ENCODE measurements at places on chromosomes 12 and 14.

DNA sequence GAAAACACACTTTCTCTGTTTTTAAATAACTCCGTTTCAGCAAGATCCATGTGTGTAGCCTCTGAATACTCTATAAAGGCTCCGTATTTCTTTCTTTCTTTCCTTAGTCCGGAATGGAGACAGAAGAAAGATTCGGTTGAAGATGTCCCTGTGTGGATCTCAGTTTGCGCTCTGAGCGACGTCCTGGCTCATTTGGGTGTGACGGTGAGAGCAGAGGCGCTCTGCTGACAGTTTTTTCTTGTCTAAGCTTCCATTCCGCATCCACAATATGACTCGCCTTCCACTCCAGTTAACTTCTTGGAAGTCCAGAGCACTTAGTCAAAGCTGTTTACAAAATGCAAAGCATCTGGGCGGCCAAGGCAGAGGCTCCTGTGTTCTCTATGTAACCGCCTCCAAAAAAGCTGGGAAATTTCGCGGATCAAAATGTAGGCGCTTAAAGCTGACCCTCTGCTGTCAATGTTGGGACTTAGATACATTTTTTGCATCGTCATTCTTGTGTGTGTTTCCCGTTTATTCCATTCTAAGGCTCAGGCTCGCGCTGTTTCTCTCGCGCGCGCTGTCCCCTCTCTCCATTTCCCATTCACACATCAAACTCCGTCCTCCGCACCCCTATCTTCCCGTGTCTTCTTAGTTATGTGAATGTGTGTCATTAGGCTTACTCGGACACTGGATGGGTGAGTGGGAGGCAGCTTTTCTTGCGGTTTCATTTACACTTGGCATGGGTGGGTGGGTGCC, 880 bp upstream of the FLRT2 start:
- peaks cover 3% of the 10 kb centered on the region for H3K4me1 ChIP-seq
- H3K27ac ChIP-seq = peak overlapping the region; percentile 43
- H3K27me3 ChIP-seq = peaks cover 2% of the 10 kb centered on the region
- H3K4me3 ChIP-seq = peak overlapping the region; percentile 46

DNA sequence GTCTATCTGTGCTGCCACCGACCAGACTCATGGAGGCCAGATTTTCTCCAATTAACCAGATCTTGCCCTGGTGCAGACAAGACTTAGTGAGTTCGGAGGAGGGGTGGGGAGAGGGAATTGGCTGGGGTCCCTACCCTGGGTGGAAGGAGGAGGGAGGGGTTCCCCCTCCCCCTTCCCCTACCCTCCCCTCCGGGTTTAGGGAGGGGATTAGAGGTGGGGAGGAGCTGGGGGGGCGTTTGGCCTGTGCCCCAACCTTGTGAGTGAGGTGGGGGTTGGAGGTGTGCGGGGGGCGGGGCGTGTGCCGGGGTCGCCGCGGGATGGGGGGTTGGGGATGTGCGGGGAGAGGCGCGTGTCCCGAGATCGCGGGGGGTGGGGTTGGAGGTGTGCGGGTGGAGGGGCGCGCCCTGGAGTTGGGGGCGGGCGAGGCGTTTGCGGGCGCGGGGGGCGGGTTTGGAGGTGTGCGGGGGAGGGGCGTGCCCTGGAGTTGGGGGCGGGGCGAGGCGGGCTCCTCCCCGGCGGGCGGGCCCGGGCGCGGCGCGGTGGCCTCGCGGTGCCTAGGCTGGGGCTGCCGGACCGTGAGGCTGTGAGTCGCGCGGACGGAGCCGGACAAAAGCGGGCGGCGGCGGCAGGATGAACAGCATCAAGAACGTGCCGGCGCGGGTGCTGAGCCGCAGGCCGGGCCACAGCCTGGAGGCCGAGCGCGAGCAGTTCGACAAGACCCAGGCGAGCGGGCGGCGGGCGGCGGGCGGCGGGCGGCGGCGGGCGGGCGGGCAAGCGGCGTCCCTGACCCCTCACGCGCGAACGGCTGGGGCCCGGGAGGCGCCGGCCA, at the start of gene HIP1R:
TSS of gene HIP1R (plus strand) at position 537 of the 829 bp plus-strand sequence. CDS start at position 631, 94 bp downstream.
- peak within 1 kb of the TSS; percentile 84 for H3K4me3 ChIP-seq
- no peaks in the 10 kb centered on the region for H3K36me3 ChIP-seq
- no peaks in the 10 kb centered on the region for H3K27me3 ChIP-seq
- peaks cover 2% of the 10 kb centered on the region for H3K4me1 ChIP-seq

DNA sequence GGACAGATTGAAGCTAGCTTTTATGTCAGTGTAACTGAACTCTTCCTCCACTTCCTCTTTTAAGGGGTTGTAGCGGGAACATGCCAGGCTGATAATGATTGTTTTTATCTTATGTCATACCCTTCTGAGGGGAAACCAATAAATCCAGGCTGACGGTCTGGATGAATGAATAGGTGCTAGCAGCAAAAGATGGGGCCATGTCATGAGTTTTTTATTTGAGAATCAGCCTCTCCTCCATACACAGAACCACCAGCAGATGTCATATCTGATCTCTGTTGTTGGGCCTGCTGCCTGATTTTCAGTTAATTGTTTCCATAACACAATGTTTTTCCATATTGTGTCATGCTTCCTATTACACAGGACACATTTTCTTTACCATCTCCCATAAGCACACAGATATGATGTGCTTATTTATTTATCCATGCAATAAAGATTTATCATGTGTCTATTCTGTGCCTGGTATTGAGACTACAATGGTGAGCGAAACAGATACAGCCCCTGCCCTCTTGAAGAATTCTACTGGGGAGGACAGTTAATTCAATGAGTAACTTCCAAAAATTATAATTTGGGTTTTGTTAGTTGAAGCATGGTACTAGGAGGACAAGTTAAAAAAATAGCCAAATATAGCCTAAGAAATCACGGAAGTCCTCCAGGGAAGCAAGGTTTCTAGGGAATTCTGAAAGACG, 33.6 kb upstream of the CRY1 start:
- no peaks in the 10 kb centered on the region for H3K36me3 ChIP-seq
- no peak overlapping the region for H3K27ac ChIP-seq
- no peak overlapping the region for H3K4me3 ChIP-seq
- DNase-seq = no peak

- no peak for DNase-seq
- H3K4me3 ChIP-seq = no peak overlapping the region
- no peaks in the 10 kb centered on the region for H3K4me1 ChIP-seq
- no peak overlapping the region for H3K27ac ChIP-seq
- peaks cover 50% of the 10 kb centered on the region for H3K27me3 ChIP-seq
Observed at GRCh38 chr14:60514741-60515491, 6.0 kb downstream of the SIX6 start.

GRCh38 chr12:23028158-23028802, 403.3 kb downstream of the ETNK1 start:
- H3K27me3 ChIP-seq = no peaks in the 10 kb centered on the region
- H3K27ac ChIP-seq = no peak overlapping the region
- no peak for DNase-seq
- no peaks in the 10 kb centered on the region for H3K4me1 ChIP-seq
- no peaks in the 10 kb centered on the region for H3K36me3 ChIP-seq

- no peaks in the 10 kb centered on the region for H3K4me1 ChIP-seq
- no peak overlapping the region for H3K27ac ChIP-seq
- H3K36me3 ChIP-seq = no peaks in the 10 kb centered on the region
- H3K4me3 ChIP-seq = no peak overlapping the region
- no peak for DNase-seq
Observed at GRCh38 chr12:117053597-117054201, 45.5 kb downstream of the TESC start.

GRCh38 chr12:1646569-1647284, 17.7 kb downstream of the WNT5B start:
- H3K4me3 ChIP-seq = no peak overlapping the region
- no peaks in the 10 kb centered on the region for H3K36me3 ChIP-seq
- no peak for DNase-seq
- H3K4me1 ChIP-seq = peaks cover 3% of the 10 kb centered on the region
- no peaks in the 10 kb centered on the region for H3K27me3 ChIP-seq
- H3K27ac ChIP-seq = no peak overlapping the region

GRCh38 chr14:74593241-74593953, 18.6 kb downstream of the LTBP2 start:
- H3K27ac ChIP-seq = peak overlapping the region; percentile 39
- H3K4me1 ChIP-seq = peaks cover 21% of the 10 kb centered on the region
- H3K27me3 ChIP-seq = no peaks in the 10 kb centered on the region
- no peak for DNase-seq
- H3K36me3 ChIP-seq = no peaks in the 10 kb centered on the region

GRCh38 chr12:89247541-89247942, 104.8 kb downstream of the DUSP6 start:
- no peaks in the 10 kb centered on the region for H3K4me1 ChIP-seq
- H3K27ac ChIP-seq = no peak overlapping the region
- H3K36me3 ChIP-seq = no peaks in the 10 kb centered on the region
- H3K4me3 ChIP-seq = no peak overlapping the region
- no peak for DNase-seq

DNA sequence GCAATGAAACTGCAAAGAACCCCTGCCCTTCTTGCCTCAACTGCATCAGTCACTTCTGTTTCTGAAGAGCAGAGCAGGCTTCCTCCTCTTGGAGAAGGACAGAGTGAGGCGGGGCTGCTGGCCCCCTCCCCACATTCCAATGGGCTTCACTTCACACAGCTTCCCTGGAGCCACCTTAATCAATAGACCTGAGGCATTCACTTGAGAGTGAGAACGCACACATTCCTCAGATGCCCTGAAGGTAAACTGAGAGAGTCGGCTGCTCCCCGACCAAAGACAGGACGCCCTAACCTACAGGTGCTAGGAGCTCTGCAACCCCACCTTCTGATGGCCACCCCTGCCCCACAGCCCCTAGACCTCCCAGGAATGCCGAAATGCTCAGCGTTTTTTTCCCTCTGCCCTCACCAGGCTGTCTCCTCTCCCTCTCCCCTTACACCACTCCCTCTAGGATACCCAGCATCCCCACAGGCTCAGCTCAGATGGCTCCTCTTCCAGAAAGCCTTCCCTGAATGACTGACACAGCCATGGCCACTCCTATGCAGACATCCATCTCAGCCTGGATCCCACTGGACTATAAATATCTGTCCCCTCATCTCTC, 31.1 kb downstream of the SYNE3 start:
- peak; percentile 22 for DNase-seq
- no peaks in the 10 kb centered on the region for H3K36me3 ChIP-seq
- H3K27me3 ChIP-seq = no peaks in the 10 kb centered on the region
- no peak overlapping the region for H3K27ac ChIP-seq
- no peaks in the 10 kb centered on the region for H3K4me1 ChIP-seq

GRCh38 chr12:115916910-115917668, 360.4 kb downstream of the MED13L start:
- no peaks in the 10 kb centered on the region for H3K4me1 ChIP-seq
- no peak overlapping the region for H3K27ac ChIP-seq
- no peaks in the 10 kb centered on the region for H3K27me3 ChIP-seq
- peak; percentile 73 for DNase-seq
- no peaks in the 10 kb centered on the region for H3K36me3 ChIP-seq

GRCh38 chr14:95507174-95507573, 9.3 kb downstream of the SYNE3 start:
- H3K27ac ChIP-seq = no peak overlapping the region
- H3K4me3 ChIP-seq = no peak overlapping the region
- no peaks in the 10 kb centered on the region for H3K27me3 ChIP-seq
- no peaks in the 10 kb centered on the region for H3K4me1 ChIP-seq

DNA sequence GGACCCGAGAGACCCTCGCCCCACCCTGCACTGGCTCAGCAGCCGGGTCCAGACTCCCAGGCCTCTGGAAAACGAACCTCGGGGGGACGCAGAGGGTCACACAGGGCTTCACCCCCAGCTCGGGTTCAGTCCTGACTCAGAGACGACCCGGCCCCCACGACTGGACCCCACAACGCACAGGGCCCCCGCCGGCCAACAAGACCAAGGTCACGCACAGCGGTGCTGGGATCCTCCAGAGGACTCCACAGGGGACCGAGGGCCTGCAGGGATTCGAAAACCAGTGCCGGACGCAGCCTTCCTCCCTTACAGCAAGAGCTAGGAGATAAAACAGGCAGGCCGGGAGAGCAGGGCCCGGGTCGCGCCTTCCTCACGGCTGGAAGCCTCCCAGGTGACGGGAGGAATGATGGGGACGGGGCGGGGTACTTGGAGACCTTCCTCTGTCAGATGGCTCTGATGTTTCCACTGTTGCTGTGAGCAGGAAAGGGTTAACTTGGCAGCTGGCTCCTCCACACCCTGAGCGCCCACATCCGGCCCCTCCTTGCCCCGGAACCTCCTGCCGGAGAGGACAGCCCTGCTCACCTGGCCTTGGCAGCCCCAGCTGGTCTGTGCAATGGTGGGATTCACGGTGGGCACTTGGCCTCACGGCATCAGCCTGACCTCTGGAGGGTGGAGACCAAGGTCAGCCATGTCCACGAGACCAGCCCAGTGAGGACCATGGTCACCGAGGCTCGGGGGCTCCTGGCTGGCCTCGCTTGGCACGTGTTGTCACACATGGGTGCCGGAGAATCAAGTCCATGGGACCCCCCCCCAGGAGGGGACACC, 46.2 kb downstream of the GALNT9 start:
- peak; percentile 71 for DNase-seq
- no peaks in the 10 kb centered on the region for H3K36me3 ChIP-seq
- peaks cover 2% of the 10 kb centered on the region for H3K4me1 ChIP-seq
- peak overlapping the region; percentile 64 for H3K27ac ChIP-seq
- H3K4me3 ChIP-seq = no peak overlapping the region
- H3K27me3 ChIP-seq = no peaks in the 10 kb centered on the region
